ENCODE measurements at places on chromosomes 7 and 10.
A peak's percentile ranks its signal among the peaks of the same experiment; 100 is the strongest.

DNA sequence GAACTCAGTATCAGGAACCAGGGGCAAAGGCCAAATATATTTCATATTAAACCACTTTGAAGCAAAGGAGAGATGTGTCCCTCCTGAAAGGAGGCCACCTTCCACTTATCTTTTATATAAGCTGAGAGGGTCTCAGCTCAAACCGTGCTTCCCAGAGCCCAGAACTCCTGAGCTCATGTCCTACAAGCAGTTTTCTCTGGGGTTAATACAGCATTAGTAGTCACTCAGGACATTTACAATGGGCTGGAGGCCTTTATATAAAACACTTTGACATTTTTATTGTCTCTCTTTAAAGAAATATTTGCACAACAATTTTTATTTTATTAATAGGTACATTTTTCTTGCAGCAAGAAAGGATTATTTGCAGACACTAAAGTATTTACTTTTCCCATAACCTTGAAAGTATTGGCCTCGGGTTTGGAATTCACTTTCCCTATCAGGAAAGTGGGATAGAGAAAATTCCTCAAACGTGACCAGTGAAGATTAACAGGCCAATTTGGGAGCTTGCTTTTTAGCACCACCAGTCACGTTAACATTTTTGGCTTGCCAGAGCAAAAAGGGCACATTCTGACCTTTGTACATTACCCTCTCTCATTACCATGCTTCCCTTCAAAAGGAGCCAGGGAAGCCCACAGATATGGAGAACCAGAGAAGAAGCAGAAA, 464.9 kb upstream of the NRP1 start:
- no peak for DNase-seq

DNA sequence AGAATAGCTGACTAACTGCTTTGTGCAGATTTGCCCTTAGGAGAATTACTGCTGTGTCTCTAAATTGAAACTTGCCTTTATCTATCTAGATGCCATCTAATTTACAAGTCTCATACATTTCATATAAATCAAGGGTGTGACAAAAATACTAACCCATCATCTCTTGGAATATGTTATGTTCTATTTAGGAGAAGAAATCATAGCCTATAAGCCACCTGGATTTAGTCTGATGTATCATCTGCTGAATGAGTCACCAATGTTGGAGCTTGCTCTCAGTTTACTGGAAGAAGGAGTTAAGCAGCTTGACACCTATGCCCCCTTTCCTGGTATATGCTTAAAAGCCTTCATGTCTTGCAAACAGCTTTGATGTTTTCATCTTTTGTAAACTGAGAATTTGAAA, 43.5 kb downstream of the NUP205 start:
- no peak for DNase-seq

- DNase-seq, result no peak
Observed at GRCh38 chr7:115976651-115977050, 53.9 kb downstream of the TFEC start.

DNA sequence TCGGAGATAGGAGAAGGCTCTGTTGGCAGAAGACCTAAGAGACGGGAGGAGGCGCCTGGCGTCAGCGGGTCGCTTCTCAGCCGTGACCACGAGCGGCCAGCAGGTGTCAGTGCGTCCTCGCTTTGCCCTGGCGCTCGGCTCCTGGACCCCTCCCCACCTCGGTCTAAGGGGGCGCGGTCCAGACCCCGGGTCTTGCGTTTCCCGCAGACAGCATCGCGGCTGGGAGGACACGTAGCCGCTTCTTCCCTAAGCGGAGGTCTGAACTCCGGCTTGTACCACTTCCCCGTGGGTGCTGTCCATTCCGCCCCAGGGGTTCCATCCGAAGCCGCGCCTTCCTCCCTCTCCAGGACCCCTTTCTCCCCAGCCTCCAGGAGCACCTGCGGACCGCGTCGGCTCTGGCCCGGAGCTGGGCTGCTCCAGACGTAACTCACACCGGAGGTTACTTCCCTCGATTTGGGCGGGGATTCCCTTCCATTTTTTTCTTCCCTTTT, 593 bp upstream of the ADRA2A start:
- peak; percentile 8 for DNase-seq

GRCh38 chr7:151796091-151796870, 80.6 kb downstream of the PRKAG2 start:
- no peak for DNase-seq

All from DMS 273 treated with DMSO at 0.1 percent for 48 hours (cell line).